Heart left ventricle (tissue), 16 donors: ENCODE measurements at places on chromosomes 7 and 10. TPM values are rescaled to one million over a fixed set of nuclear protein-coding genes. Genes with fewer than 3 reads are reported as not detected.

- peak; percentile 31 for DNase-seq
These were observed 15.5 kb downstream of the CARD11 start for GRCh38 chr7:3028071-3028757.

DNA sequence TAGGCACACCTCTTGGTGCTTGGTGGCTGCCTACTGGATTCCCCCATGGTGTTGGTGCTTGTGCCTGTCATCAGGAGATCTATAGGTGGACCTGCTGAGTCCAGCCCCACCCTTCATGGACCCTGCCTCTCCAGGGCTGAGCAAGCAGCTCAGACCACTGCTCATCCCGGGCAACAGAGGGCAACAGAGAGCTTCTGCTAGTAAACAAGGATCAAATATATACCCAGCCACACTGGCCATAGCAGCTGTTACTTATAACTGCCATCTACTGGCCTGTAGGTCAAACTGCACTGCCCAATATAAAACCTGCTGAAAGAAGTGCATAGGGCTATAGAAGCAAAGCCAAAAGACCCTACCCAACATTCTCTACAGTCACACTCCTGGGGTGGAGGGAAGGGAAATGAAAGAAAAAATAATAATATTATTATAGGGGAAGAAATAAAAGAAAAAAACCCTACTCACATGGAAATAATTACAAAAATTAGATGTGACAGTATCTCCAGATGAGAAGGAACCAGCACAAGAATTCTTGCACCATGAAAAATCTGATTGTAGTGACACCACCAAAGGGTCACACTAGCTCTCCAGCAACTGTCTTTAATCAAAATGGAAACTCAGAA, 54.9 kb upstream of the ZNF800 start:
- no peak for DNase-seq

GRCh38 chr7:22564511-22565045, 64.6 kb upstream of the STEAP1B start:
- DNase-seq = peak; percentile 60

DNA sequence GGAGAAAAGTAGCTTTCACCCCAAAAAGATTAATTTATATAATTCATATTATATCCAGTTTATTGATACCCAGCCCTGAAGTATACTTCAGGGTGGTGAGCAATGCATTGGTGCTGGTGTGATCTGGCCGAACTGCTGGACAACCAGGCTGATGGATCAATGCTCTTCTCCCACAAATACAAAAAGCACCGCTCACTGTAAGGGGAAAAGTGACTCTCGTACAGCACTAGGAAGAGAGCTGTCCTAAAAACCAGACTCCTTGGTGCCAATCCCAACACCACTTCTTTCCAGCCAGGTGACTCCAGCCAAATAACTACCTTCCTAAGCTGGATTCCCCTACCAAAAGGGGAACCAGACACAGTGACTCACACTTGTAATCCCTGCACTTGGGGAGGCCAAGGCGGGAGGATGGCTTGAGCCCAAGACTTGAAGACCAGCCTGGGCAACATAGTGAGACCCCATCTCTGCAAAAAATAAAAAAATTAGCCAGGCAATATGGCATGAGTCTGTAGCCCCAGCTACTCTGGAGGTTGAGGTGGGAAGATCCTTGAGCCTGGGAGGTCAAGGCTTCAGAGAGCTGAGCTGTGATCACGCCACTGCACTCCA, 13.1 kb upstream of the TNPO3 start:
- DNase-seq = no peak

DNA sequence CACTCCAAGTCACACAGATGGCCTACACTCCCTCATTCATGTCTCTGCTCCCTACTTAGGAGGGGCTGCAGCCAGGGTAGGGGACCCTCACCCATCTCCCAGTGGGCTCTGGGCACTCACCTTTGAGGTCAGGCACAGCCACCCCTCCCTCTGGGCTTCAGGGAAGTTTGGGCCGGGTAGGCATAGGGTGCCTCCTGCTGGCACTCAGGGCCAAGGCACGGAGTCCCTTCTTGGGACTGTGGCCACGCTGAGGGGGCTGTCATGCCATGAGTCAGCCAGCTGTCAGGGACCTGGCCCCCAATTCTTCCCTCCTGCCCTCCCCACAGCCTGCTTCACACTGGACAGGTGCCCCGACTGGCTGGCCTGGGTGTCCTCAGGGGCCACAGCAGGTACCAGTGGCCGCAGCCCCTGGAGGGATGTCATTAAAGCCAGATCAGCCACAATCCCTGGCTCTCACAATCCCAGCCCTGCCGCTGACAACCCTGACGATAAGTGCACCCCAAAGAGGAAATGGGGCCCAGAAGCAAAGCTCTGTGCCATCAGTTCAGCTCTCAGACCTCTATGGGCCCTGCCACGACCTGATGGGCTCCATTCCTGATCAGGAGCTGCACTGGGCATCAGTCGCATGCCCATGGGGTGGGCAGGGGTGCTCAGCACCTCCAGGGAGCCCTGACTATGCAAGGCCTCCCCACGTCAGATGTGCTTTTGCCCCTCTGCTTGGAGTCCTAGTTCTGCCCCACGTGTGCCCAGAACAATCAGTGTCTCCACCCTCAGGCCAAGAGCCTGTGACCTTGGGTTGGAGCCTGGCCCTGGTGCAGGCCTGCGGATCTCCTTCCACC, 34.1 kb upstream of the RET start:
- DNase-seq = no peak

GRCh38 chr7:17678896-17679295, 261.4 kb downstream of the SNX13 start:
- DNase-seq = no peak

GRCh38 chr7:43114458-43114780, 2.0 kb downstream of the HECW1 start:
- DNase-seq = no peak

DNA sequence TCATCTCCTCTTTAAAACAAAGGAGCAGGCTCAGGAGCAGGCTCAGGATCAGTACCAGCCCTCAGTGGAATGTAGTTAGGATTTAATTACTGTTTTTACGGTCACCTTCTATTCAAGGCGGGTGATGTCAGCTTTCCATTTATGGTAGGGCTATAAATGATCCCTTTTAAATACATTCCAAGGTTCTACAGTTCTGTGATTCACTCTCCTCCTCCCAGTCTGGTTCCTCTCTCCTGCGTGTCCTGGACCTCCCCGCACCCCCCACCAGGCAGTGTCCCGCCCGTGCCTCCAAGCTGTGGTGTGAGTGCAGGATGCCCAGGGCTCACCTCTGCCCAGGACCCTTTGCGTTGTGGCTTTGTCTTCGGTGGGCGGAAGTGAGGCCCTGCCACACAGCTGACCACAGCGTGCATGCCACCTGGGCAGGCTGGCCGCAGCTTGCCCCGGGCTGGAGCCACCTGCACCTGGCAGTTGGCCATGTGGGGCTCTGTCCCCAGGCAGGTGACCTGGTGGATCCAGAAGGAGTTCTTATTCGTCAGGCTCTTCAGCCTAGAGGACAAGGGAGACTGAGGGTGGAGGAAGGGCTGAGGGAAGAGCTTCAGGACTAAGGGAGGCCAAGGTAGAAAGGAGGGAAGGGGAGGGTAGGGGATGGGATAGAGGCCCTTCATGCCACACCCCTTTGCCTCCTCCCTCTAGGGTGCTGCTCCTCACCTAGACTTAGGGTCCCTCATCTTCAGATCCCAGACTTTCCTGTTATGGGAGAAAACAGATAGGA, 9.1 kb downstream of the LOXL4 start:
- no peak for DNase-seq

DNA sequence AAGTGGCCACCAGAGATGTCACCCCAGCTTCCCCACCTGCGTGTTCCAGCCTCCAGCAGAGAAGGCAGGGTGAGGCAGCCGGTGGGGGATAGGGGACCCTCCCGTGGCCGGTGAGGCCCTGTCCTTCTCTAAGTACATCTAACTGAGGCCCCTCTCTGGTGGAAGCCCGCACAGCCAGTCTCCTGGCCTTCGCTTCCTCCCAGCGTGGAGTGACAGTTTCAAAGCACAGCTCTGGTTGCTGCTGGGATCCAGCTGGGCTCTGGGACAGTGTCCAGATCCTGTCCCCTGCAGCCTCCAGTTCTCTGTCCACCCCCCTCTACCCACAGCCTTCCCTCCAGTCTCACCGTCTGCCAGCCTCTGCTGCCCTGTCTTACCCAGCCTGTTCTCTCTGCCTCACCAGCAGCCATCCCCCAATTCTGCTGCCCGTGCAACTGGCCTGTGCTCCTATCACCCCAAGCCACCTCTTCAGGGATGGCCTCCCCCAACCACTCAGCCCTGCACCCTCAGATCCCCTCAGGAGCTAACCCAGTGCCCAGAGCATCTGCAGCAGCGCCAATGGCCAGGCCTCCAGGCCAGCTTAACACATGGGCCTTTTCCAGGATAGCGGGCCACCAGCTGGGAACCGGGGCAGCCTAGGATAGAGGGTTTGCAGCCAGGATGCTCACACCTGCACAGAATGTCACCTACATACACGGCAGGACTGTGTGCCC, 16.3 kb upstream of the SH2B2 start:
- no peak for DNase-seq

DNA sequence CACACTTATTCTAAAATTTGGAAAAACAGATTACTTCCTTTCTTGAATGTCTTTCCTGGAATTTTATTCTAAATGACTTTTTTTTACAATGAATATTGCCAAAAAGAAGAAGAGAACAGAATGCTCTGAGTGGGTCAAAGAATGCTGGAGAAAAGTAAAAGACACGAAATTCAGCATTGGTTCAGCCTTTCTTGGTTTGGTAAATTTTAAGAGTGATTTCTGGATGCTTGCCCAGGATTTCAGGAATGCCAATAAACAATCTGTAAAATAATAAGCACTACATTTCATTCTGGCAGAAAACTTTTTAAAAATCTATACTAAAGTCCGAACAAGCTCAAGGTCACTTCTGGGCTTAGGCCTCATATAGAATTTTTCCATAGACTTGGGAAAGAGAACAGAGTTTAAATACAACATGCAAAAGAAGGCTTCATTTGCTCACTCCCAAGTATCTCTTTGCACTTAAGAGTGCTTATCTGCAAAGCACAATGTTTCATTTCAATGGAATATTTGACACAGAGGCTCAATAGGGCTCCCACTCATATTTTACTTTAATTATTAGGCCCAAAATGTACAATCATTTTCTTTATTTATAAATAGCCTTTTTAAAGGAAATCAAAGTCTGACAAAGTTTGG, 359.5 kb upstream of the ANKRD30A start:
- DNase-seq = no peak

- DNase-seq = no peak
These were observed 326.4 kb downstream of the SFMBT2 start for GRCh38 chr10:7084280-7085005.

GRCh38 chr10:37960591-37961137, 15.8 kb downstream of the ZNF25 start:
- no peak for DNase-seq

- no peak for DNase-seq
These were observed 62.7 kb downstream of the ADRA2A start for GRCh38 chr10:111139567-111139966.

GRCh38 chr10:74099836-74100235, 50.8 kb downstream of the AP3M1 start:
- no peak for DNase-seq

- DNase-seq = no peak
These were observed 58.6 kb downstream of the PNLIPRP2 start for GRCh38 chr10:116679351-116679750.

- DNase-seq = no peak
These were observed 116.3 kb downstream of the PAXIP1 start for GRCh38 chr7:154886591-154886990.

- DNase-seq = no peak
These were observed 4.6 kb downstream of the H2BK1 start for GRCh38 chr7:151205730-151206129.

- DNase-seq = no peak
These were observed 383.5 kb downstream of the GRID1 start for GRCh38 chr10:85983051-85983450.

The FBXO24 gene
- 0.31 TPM for total RNA-seq

The ADCYAP1R1 gene
- 2.2 TPM for total RNA-seq

The LRRC61 gene
- total RNA-seq = 5.5 TPM

The TSPAN12 gene
- total RNA-seq = 75.6 TPM

The CCDC172 gene
- not detected for total RNA-seq

The PON1 gene
- 0.39 TPM for total RNA-seq

The AQP1 gene
- 113 TPM for total RNA-seq

The PNLIPRP1 gene
- 0.81 TPM for total RNA-seq

The ZNF425 gene
- 0.91 TPM for total RNA-seq

The MBL2 gene
- total RNA-seq = not detected
